ENCODE measurements at places on chromosomes 11 and 22.

GRCh38 chr11:1271927-1272326 lies 37.5 kb downstream of the TOLLIP start:
- no peak for DNase-seq

DNA sequence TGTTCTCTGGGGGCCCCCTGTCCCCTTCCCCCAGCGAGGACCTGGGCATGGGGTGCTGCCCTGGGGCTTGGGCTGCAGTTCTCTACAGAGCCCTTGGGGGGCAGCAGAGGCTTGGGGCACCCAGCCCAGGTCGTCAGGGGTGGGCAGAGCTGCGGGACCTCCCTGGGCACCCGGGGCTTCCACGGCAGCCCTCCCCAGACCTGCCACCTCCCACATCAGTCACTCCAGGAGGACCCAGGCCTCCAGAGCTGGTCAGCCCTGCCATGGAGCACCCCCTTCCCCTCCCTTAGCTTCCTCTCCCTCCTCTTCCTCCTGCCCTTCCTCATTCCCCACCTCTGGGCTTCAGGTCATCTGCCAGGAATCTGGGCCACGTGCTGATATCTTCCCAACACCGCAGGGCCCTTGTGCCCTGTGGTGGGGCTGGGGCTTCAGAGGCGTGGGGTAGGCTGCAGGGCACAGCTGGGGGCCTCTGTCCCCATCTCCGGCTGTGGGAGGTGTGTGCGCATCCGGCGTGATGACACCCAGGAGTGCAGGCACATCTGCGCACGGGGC lies 5.8 kb downstream of the TSPAN4 start:
- DNase-seq = no peak

DNA sequence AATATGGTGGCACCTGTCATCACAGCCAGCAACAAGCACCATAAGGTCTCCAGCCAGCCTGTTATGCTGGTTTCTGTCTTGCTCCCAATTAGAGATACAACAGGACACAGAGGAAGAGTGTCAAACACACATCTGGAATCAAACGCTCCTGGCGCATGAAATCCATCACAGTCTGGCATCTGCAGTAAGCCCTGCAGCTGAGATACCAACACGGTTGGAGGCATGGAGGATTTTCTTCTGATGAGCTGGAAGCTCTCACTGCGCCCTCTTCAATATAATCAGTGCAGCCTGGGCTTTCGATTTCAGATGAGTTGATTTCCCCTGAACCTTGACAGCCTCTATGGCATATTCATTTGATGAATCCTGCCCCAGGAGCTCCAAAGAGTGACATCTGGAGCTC lies 27.8 kb upstream of the CARS1 start:
- DNase-seq = no peak

DNA sequence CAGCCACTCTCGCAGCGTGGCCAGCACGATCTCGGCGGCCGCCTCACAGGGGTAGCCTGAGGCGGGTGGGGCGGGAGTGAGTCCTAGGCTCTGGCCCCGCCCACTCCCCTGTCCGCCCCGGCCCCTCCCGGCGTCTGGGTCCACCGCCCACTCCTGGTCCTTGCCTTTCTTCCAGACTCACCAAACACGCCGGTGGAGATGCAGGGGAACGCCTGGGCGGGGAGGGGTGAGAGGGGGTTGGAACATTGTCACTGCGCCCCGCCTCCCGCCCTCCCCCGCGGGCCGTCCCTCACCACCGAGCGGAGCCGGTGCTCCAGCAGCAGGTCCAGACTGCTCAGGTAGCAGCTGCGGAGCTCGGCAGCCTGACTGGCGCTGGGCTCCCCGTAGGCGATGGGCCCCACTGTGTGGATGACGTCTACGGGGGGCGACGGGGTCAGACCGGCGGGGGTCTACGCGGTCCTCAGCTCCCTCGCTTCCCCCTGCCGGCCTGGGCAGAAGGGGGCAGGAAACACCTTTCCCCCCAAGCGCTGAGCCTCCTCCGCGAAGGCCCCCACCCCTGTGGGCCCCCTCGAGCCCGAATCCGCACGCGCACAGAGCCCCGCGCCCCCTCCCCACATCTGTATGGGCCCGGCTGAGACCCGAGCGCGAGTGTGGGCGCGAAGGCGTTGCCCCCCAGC lies 13.2 kb downstream of the OTUB1 start:
- no peak for DNase-seq

GRCh38 chr11:64076758-64077157 lies 41.0 kb downstream of the FLRT1 start:
- no peak for DNase-seq

Data from COLO829 (cell line).